ENCODE measurements at places on chromosomes 2 and 18.

DNA sequence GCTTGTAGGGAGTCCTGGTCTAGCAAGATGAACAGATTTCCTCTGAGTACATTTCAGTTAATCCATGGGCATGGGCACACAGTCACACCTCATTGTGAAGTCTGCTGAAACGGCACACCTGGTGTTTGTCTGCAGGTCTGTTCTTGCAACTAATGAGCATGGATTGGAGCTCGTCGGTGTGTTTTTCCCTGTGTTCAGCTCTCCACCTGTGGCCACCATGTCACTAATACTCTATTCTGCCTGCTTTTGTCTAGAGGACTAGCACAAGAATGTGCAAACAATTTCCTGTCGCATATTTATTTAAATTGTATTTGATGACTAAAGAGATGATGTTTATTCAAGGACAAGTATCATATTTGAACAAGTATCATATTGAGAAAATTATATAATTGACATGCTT lies 24.5 kb upstream of the PPP4R1 start:
- no peak for DNase-seq

- DNase-seq: no peak
These were observed 890.2 kb upstream of the ZEB2 start for GRCh38 chr2:145410086-145410485.

- DNase-seq: no peak
These were observed 8.5 kb upstream of the RMDN2 start for GRCh38 chr2:37916512-37917082.

- no peak for DNase-seq
These were observed 12.8 kb upstream of the CIB4 start for GRCh38 chr2:26654061-26654340.

GRCh38 chr2:192087398-192087958 lies 107.3 kb downstream of the TMEFF2 start:
- DNase-seq: no peak

- DNase-seq: no peak
These were observed 12.4 kb upstream of the CHRNA1 start for GRCh38 chr2:174776675-174777074.

DNA sequence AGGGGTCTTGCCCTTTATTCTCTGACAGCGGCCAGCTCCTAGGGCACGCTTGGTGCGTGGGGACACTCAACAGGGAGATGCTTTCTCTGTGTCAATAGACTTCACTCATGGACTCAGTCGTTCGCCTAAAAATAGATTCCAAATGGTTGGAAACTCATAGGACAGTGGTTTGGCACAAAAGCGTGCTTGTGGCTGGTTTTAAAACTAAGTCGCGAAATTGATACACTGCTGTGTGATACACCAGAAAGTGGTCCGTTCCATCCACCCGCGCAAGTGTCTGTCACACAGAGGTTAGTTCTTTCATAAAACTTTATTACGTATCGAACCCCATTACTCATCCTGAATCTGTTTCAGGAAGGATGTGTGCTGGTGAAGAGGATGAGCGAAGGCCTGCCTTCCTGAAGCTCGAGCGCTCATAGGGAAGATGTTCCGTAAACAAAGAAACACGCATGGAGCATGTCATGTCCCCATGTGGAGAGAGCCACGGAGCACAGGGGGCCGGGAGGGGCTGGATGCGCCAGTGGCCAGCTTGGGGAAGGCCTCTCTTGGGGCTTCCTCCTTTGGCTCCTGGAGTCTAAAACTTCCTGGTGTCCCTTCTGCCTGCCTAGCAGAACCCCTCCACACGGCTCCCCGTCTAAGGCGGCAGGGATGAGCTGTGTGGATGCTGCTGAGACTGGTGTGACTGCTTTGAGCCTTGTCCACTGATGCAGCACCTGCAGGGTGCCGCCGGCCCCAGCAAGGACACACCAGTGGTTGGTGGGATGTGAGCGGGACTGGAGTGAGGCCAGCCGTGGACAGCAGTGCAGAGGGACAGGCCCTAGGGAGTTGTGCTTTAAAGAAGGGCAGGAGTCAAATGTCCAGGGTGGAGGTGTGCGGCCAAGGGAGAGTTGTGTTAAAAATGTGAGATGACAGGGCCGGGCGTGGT lies 207.2 kb downstream of the GBX2 start:
- DNase-seq: no peak

GRCh38 chr2:152513029-152513428 lies 178.1 kb downstream of the FMNL2 start:
- DNase-seq: no peak

GRCh38 chr2:8478471-8478793 lies 203.4 kb upstream of the ID2 start:
- no peak for DNase-seq

DNA sequence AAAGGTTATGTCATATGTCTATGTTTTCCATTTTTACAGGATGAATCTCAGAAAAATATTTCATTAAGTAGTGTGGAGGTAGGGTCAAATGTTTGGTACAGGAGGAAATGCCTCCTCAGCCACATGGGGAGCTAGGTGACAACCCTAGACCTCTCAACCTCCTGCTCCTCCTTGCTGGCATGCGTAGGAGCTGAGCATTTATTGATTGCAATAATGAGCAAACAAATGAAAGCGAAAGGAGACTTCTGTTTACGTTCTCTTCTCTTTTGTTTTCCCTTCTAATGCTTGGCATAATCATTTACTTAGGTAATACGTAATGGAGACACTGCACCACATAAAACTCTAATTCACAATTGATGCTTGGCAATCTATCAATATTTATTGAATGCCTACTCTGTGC lies 95.1 kb upstream of the CCBE1 start:
- DNase-seq: no peak

DNA sequence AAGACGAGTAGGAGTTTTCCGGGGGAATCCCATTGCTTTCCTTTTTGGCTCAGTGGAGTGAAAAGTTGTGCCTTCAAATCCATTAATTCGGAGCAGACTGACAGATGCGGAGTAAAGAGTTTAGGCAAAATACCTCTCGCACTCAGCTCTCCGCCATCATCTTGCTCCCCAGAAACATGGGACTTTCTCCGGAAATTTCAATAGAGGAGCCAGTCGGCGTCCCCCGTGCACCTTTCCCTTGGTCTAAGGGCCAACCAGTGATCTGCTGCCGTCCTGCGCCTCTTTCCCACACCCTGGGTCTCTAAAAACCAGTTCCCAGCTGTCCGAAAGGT lies 318 bp downstream of the TYW5 start:
- DNase-seq: no peak

- no peak for DNase-seq
These were observed 159.6 kb upstream of the HNRNPA3 start for GRCh38 chr2:177053038-177053437.

DNA sequence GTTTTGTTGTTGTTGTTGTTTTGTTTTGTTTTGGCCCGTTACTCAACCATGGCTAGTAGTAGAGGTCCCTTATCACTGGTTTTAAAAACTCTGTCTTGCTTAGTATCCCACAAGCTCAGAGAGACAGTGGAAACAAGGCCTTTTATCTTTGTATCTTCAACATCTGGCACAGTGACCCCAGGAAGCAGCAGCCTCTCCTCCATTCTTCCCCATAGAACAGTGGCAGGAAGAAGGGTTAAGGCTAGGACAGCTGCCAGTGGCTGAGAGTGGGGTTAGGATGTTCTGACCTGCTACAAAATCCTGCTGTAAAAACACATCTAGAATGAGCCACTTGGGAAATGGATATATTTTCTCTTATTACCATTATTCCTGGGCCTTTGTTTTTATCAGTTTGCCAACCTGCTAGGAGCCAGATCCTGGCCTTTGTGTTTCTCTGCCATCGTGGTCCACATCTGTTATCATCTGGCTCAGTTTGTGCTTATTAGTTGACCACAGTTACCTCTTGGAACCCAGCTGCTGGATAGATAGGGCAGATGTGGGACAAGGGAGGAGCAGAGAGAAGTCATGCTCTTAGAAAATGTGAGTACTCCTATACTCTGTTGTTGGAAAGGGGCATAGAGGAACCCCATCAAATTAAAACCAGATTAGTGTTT lies 246.8 kb downstream of the AGPS start:
- no peak for DNase-seq

GRCh38 chr2:159775021-159775420 lies 23.0 kb downstream of the CD302 start:
- DNase-seq: no peak

GRCh38 chr2:190454795-190455194 lies 46.6 kb downstream of the MFSD6 start:
- no peak for DNase-seq

DNA sequence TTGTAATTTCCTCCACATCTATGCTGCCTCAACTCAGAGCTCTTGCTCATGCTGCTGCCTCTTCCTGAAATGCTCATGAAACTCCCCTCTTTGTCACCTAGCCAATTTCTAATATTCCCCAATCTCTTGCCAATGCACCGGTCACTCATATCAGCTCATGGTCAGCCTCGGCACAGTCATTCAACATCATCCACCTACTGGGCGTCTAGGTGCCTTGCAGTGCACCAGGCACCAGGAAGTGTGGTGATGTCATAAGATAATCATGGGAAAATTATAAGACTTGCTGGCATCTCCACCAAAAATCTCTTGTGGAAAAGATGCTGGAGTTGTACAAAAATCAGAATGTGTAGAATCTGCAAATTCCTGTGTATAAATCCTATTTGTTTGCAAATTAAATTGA lies 52.6 kb upstream of the RAB27B start:
- no peak for DNase-seq

DNA sequence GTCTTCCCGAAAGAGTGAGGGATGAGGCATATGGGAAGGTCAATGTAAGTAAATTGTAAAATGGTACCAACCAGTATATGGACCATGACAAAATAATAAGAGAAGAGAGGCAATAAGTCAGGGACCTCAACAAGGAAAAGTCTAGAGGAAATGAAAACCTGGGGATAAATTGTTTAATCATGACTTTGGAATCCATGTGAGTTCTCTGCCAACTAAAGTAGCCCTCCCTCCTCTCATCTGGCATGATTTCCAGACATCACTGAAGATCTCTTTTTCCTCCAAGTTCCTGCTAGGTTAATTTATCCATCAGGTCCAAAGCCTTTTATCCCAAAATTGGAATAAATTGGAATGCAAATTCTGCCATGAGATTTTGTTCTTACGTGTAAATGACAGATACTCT lies 417.9 kb downstream of the NRXN1 start:
- DNase-seq: no peak

- no peak for DNase-seq
These were observed 343.0 kb downstream of the EPHA4 start for GRCh38 chr2:221229099-221229498.

DNA sequence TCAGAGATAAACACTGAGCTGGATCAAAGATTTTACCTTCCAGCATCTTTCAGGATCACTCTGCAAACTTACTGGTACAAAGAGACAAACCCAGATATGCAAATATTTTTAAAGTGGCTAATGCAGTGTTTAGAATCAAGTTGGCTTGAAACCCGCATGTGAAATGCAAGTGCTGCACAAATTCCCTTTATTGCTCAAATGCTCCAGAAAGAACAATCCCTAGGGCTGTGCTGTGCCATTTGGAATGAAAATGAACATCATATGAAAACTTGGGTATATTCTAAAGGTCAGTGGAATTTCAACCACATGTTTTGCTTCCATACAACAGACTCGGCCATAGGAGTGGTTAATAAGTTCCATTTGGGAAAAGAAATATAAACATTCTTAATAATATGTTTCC lies 139.1 kb downstream of the VWC2L start:
- no peak for DNase-seq

GRCh38 chr2:143193121-143193520 lies 63.9 kb downstream of the ARHGAP15 start:
- DNase-seq: no peak

- no peak for DNase-seq
These were observed 124.5 kb upstream of the BARD1 start for GRCh38 chr2:214934006-214934405.

- no peak for DNase-seq
These were observed 289.2 kb downstream of the PHLPP1 start for GRCh38 chr18:63004466-63005089.

- DNase-seq: no peak
These were observed 4.6 kb downstream of the CD8A start for GRCh38 chr2:86786001-86786536.

DNA sequence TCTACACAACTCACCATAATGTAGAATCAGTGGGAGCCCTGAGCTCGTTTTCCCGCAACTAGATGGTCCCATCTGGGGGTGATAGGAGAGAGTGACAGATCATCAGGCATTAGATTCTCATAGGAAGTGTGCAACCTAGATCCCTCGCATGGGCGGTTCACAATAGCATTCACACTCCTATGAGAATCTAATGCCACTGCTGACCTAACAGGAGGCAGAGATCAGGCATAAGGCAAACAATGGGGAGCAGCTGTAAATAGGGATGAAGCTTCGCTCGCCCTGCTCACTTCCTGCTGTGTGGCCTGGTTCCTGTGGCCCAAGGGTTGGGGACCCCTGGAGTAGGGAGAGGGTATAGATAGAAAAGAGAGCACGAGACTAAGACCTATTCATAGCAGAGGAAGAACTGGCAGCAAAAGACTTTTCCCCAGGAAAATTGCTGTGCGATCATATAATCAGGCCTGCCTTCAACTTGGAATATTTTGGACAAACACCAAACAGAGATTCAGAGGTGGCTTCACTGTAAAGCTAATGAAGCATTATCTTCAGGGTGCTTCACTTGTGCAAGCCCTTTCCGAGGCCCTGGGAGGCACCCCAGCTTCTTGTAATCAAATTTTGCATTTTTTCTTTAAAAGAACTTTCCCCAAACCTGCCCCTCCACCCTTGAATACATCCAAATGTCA lies 29.0 kb upstream of the ATL2 start:
- DNase-seq: no peak

DNA sequence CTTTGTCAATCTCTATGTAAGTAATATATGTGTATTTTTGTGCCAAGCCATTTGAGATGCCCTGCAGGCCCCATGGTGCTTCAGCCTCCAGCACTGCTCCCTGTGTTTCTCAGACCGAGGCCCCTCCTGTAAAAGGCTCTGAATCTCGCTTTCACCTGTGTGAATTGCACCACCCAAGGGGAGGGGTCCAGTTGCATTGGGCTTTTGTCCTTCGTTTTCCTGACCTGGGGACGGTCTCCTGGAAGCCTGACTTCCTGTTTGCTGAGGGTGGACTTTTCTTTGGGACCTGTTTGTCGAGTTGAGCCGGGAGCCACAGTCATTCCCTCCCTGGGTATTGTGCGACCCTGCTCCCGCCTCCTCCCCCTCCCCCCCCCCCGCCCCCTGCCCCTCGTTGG lies 48.9 kb downstream of the AGAP1 start:
- no peak for DNase-seq

DNA sequence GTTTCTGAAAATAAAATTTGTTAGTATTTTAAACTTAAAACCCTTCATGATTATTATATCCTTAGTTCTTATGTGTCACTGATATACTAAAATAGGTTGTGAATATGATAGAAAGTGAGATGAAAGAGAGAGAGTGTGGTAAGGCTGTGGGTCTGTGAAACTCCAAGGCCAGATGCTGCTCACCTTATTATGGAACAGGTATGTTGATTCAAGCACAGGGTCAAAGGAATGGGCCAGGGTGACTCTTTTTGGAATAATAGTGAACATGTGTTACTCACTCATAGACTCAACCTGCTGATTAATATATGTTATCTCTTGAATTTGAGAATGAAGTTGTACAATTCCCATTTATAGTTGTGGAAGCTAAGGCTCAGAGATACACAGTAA lies 70.7 kb upstream of the FN1 start:
- DNase-seq: no peak
